ENCODE measurements at places on chromosomes 5 and 9. TPM values are rescaled to one million over a fixed set of nuclear protein-coding genes. Genes with fewer than 3 reads are reported as not detected.

The JAKMIP2 gene
- 0.09 TPM for polyA plus RNA-seq

The ANKRD18B gene
- 1.8 TPM for polyA plus RNA-seq

The RNF183 gene
- not detected for polyA plus RNA-seq

The CXCL14 gene
- 0.30 TPM for polyA plus RNA-seq

The C6 gene
- 6.1 TPM for polyA plus RNA-seq

The SLC12A7 gene
- polyA plus RNA-seq = 36.3 TPM

The TTC16 gene
- 1.4 TPM for polyA plus RNA-seq

The SLC6A19 gene
- not detected for polyA plus RNA-seq

The SPATA31D1 gene
- not detected for polyA plus RNA-seq

The LCN15 gene
- 6.1 TPM for polyA plus RNA-seq

The SH3GLB2 gene
- 51.3 TPM for polyA plus RNA-seq

The PCDHAC1 gene
- polyA plus RNA-seq = not detected

The SPATA31A5 gene
- not detected for polyA plus RNA-seq

The LCP2 gene
- polyA plus RNA-seq = 5.2 TPM

The KLF4 gene
- 19.1 TPM for polyA plus RNA-seq

The INPP5E gene
- 6.6 TPM for polyA plus RNA-seq

The ISCA1 gene
- polyA plus RNA-seq = 42.0 TPM

The ZBTB26 gene
- 2.0 TPM for polyA plus RNA-seq

The FCN2 gene
- polyA plus RNA-seq = 0.44 TPM

The MARCOL gene
- polyA plus RNA-seq = not detected

The DRD1 gene
- polyA plus RNA-seq = not detected

The CDH6 gene
- 1.8 TPM for polyA plus RNA-seq

The SV2C gene
- not detected for polyA plus RNA-seq

The SLC34A1 gene
- polyA plus RNA-seq = not detected

The DNM1 gene
- 2.5 TPM for polyA plus RNA-seq

The WDR38 gene
- 0.04 TPM for polyA plus RNA-seq

The UNC13B gene
- polyA plus RNA-seq = 13.1 TPM

The WDR31 gene
- polyA plus RNA-seq = 3.4 TPM

The NUTM2F gene
- not detected for polyA plus RNA-seq

The EIF4E1B gene
- polyA plus RNA-seq = not detected

The ENTREP1 gene
- 28.1 TPM for polyA plus RNA-seq
